ENCODE measurements at places on chromosomes 1 and 21.

DNA sequence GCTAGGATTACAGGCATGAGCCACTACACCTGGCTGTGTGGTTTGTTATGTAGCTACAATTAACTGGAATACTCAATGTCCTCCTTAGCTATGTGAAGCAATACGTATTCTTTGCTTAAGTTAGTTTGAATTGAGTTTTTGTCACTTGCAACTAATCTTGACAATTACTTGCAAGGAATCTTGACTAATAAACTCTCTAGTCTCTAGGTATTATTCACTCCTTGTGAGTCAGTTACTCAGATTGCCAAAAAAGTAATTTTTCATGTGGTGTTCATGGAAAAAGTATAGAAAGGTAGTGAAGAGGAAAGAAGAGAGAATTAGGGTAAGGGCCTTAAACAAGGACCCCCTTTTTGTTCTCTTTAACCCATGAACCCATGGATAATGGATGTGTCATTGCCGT lies 7.6 kb upstream of the SNX27 start:
- H3K27ac ChIP-seq: no peak overlapping the region
- H3K4me3 ChIP-seq: no peak overlapping the region
- no peak for DNase-seq
- no peaks in the 10 kb centered on the region for H3K36me3 ChIP-seq

DNA sequence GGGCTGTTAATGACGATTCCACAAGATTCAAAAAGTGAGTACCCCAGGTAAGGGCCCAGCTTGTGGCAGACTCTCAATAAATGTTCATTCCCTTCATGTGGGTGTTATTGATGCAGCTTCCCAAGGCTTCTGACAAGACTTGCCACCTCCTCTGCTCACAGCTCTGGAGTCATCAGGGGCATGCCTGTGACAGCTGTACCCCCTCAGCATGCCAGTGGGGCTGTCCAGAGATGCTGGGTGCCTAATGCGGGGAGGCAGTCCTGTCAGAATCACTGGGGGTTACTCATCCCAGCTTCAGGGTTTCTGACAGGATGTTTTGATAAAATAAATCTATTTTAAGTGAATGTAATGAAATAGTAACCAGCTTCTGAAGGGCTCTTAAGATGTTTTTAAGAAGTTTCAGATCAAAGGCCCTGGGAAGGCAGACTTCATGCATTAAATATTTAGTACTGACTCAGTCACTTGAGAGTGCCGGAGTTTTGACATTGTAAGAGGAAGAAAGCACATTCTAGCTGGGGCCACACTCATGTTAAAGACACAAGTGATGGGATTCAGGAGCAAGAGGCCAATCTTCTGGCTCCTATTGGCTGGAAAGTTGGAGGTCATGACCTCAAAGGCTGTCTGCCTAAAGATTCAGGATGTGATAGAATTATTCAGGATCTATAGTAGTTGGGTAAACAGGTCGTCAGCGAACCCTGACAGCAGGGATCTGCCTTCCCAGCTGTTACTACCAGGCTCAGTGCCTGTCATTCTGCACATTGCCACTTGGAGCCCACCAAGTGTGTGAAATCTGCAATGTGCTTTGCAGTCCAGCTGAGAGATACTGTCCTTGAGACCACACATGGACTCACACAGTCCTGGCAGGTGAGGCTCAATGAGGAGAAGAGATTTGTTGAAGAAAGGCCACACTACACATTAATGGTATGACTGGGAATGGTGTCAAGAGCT lies 239.6 kb upstream of the BEND5 start:
- H3K27ac ChIP-seq: no peak overlapping the region
- H3K4me1 ChIP-seq: no peaks in the 10 kb centered on the region
- DNase-seq: no peak
- H3K4me3 ChIP-seq: no peak overlapping the region
- no peaks in the 10 kb centered on the region for H3K36me3 ChIP-seq
- H3K27me3 ChIP-seq: no peaks in the 10 kb centered on the region

DNA sequence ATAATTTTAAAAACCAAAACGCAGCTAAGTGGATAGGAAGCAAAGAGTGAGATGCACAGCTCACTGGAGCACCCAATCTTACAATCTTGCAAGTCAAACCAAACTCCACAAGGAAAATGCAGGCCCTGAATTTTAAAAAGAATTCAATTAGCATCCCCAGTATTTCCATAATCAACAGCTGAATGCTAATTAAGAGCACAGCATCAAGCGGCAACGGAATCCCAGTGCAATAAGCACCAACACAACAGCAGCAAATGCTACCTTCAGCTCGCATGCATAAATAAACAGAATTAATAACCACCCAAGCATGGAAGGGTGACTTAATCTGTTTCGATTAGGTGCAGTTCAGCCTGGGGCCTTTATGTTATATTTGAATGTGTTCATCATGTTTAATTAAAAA lies 142.9 kb downstream of the SLC45A1 start:
- DNase-seq: no peak
- no peaks in the 10 kb centered on the region for H3K27me3 ChIP-seq
- H3K4me3 ChIP-seq: peak overlapping the region; percentile 10
- H3K27ac ChIP-seq: peak overlapping the region; percentile 39
- H3K36me3 ChIP-seq: no peaks in the 10 kb centered on the region

GRCh38 chr1:72915581-72915980 lies 633.2 kb upstream of the NEGR1 start:
- no peak overlapping the region for H3K27ac ChIP-seq
- H3K27me3 ChIP-seq: no peaks in the 10 kb centered on the region
- H3K4me1 ChIP-seq: no peaks in the 10 kb centered on the region
- no peaks in the 10 kb centered on the region for H3K36me3 ChIP-seq
- no peak overlapping the region for H3K4me3 ChIP-seq

DNA sequence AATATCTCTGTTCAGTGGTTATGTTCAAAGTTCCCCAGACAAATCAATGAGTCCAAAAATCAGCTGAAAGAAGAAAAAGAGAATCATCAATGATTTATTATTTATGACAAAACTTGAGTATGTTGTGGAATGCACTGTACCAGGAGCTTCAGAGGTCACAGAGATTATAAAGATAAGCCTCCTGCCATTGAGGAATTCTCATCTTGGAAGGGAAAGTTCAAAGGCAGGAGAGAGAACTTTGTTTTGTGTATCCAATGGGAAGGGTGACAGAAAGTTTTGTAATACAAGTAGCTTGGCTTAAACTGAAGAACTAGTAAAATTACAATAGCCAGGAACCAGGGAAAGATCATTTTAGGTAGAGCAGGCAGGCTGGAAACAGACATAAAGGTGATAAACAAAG lies 367.7 kb downstream of the VAV3 start:
- no peak overlapping the region for H3K27ac ChIP-seq
- no peaks in the 10 kb centered on the region for H3K4me1 ChIP-seq
- no peaks in the 10 kb centered on the region for H3K27me3 ChIP-seq
- no peak for DNase-seq
- no peak overlapping the region for H3K4me3 ChIP-seq
- no peaks in the 10 kb centered on the region for H3K36me3 ChIP-seq

DNA sequence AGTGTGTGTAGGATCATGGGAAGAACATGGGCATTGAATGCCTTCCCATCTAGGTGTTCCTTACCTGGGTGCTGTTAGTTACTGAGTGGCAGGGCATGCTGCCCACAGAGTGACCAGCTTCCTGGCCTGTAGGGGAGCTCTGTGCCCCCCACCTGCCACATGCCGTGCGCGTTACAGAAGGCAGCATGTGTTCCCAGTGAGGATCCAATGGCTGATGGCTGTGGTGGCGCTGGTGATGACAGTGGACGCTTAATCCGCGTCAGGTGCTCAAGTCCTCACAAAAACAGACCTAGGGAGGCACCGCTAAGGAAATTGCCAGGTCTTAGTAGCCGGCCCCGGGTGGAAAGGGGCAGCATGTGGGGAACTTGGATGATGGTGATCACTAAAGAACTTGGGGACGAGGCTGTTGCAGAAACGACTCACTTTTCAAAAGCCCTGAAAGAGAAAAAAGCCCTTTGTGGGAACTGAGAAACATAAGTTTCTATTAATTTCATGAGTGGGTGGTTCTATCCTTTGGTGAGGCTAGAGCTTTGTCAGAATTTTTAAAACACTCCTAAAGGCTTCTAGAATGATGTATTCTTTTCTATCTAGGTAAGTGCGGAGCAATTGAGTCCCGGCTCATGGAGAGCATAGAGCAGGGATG lies 93.2 kb downstream of the PRDM2 start:
- no peaks in the 10 kb centered on the region for H3K27me3 ChIP-seq
- H3K4me1 ChIP-seq: no peaks in the 10 kb centered on the region
- no peaks in the 10 kb centered on the region for H3K36me3 ChIP-seq
- no peak overlapping the region for H3K27ac ChIP-seq
- DNase-seq: no peak
- no peak overlapping the region for H3K4me3 ChIP-seq

DNA sequence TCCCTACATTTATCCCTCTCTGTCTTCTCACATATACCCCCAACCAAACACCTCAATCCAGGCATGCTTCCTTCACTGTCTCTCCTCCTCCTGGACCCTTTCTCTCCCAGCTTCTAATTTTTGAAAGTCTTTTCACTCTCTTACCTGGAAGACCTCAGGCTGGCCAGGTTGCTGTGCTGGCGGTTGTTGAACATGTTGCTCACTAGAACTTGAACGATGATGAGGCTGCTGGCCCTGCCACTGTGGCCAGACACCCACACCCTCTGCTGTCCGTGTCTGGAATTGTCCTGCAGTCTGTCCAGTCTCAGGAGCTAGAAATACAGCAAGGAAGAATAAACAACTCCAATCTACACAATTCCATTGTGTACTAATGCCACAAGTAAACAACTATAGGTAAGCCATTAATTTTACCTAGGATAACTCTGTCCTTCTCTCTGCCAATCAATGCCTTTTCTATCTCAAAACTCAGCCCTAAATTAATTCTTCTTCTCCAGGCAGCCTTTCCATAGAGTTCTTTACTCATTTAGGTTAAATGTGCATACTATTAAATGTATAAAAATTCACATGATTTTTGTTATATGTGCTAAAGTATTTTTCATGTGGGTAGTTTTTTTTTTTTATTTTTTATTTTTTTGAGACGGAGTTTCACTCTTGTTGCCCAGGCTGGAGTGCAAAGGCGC lies 5.1 kb upstream of the CTSK start:
- peaks cover 2% of the 10 kb centered on the region for H3K4me1 ChIP-seq
- peaks cover 9% of the 10 kb centered on the region for H3K36me3 ChIP-seq
- H3K4me3 ChIP-seq: no peak overlapping the region
- DNase-seq: no peak

DNA sequence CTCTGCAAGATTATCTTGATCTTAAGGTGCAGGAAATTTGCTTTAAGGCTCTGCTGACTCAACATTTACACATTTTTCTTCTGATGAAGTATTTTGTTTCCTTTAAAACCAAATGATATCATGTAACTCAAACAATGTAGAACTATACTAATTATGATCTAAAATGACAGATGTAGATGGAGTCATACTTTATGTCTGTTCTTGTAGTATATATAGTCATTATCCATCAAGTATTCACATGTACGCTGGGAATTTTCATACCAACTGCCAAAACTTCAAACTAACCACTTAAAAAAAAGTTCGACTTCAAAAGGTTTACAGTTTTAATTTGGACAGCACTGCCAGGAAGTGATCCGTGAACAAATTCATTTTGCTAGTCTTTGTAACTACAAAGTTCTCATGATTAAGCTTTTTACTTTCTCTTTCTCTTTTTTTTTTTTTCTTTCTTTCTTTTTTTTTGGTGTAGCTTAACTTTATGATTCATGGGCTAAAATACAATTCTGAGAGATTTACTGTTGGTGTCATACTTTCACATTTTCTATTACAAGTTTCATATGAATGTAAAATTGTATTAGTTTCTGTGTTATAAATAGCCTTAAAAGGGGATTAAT lies 509.0 kb upstream of the CXADR start:
- H3K4me3 ChIP-seq: no peak overlapping the region
- H3K4me1 ChIP-seq: no peaks in the 10 kb centered on the region

DNA sequence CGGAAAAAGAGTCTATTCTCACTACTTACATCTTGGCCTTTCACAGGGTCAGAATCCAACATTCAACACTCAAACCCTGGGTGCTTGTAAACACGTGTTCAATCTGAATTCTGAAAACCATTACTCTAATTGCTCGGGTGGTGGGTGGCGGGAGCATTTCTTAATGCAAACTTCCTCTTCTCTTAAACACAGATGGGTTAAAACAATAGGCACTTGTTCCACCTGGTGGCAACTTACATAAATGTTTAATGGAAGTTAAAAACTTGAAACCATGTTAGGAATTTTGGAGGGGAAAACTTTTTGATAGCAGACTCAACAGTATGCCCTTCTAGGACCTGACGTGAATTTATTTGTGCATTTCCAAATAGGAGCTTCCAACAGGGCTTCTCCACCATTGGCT lies 23.4 kb upstream of the TDRD10 start:
- no peaks in the 10 kb centered on the region for H3K4me1 ChIP-seq
- no peak for DNase-seq
- H3K27me3 ChIP-seq: no peaks in the 10 kb centered on the region
- H3K4me3 ChIP-seq: no peak overlapping the region

GRCh38 chr21:25977068-25977611 lies 193.4 kb downstream of the APP start:
- no peaks in the 10 kb centered on the region for H3K4me1 ChIP-seq
- no peak overlapping the region for H3K4me3 ChIP-seq
- peaks cover 7% of the 10 kb centered on the region for H3K36me3 ChIP-seq
- H3K27me3 ChIP-seq: no peaks in the 10 kb centered on the region
- DNase-seq: no peak

DNA sequence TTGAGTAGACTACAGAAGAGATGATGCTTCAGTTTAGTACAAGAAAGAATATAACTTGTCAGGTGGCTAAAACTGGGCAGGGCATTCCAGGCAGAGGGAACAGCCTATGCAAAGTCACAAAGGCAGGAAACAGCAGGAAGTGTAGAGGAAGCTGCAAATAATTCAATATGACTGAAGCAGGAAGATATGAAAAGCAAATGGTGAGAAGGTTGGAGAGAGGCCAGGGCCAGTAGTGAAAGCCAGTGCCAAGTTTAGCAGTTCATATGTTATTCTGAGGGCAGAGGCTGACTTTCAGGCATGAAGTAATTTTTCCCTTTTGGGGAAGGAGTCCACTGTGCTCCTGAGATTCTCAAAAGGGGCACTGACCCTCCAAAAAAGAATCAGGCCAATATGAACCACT lies 8.0 kb upstream of the YBX1 start:
- peaks cover 33% of the 10 kb centered on the region for H3K36me3 ChIP-seq
- H3K27me3 ChIP-seq: no peaks in the 10 kb centered on the region
- no peaks in the 10 kb centered on the region for H3K4me1 ChIP-seq
- H3K4me3 ChIP-seq: no peak overlapping the region
- no peak overlapping the region for H3K27ac ChIP-seq
- no peak for DNase-seq

DNA sequence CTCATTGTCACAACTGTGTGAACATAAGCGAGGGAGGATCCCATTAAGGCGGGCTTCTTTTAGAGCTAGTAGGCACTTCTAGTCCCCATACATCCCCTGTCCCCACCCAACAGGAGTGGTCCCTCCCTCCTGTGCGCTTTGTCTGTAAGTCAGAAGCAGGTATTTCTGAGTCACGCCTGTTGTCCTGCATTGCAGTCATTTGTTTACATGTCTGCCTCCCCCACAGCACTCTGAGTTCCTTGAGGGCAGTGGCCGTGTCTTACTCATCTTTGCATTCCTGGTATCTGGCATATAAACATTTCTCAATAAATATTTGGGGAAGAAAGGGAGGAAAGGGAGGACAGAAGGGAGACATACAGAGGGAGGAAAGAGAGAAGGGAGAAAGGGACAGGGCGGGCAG lies 40.3 kb downstream of the PLEKHA6 start:
- H3K36me3 ChIP-seq: no peaks in the 10 kb centered on the region
- H3K4me3 ChIP-seq: no peak overlapping the region
- H3K27me3 ChIP-seq: no peaks in the 10 kb centered on the region
- no peak overlapping the region for H3K27ac ChIP-seq
- no peak for DNase-seq

Measured in H1 (cell line).